ENCODE measurements at places on chromosomes 2 and 18.

DNA sequence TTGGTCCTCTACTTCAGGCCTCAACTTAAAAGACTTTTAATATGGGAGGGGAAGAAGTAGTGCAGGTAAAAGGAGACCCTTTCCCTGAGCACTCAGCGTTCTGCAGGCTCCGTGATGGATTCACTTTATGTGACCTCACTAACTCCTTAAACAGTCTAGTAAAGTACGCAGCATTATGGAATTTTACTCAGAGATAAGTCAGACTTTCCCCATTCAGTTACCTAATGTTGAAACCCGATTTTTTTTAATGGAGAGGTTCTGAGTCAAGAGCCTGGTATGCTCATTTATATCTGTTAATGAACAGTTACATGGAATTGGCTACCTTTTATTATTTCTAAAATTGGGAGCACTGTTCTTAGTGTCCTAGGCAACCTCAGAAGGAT, 34.1 kb downstream of the RASGRP3 start:
- no peak for DNase-seq

GRCh38 chr2:170362871-170363631, 185.1 kb downstream of the MYO3B start:
- no peak for DNase-seq

DNA sequence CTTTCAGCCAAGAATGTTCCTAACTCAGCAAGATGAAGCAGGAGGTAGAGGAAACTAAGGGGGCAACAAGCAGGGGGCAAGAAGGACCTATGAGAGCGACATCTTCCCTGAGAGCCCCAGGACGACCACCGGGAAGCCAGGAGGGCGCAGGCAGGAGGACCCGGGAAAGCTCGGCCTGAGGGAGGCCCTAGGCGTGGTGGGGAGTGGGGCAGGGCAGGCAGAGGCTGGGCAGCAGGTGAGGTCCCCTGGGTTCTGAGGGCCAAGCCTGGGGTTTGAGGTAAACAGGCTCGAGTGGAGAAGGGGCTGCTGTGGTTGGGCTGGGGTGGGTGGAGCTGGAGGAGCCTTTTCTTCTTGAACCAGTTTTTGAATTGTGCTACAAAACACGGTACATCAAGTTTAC, 1.3 kb upstream of the ALPI start:
- no peak for DNase-seq

DNA sequence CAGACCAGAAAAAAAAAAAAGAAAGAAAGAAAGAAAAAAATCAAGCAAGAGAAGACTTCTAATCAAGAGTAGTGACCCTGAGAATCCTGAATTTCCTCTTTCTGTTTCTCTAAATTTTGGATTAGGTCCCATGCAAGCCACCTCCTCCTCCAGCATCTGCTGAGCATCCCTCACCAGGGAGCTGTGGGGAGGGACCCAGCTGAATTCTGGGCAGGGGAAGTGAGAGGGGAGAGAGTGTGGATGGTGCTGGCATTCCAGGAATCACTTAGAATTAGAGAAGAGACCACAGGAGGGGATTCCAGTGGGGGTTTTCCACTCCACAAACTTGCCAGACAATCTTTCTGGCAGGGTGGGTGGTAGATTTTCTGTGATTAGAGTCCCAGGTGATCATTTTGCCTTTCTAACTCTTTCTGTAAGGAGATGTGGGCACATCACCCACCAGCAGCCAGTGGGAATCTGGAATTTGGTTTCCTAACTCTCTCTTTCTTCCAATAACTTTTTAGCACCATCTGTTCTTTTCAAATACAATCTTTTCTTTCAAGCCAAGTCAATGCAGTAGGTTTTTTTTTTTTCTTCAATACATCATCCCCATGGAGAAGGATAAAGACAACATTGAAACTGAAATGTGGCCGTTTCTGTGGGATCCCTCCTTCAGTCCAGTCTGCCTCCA, 279.2 kb downstream of the CLIP4 start:
- DNase-seq, result no peak

DNA sequence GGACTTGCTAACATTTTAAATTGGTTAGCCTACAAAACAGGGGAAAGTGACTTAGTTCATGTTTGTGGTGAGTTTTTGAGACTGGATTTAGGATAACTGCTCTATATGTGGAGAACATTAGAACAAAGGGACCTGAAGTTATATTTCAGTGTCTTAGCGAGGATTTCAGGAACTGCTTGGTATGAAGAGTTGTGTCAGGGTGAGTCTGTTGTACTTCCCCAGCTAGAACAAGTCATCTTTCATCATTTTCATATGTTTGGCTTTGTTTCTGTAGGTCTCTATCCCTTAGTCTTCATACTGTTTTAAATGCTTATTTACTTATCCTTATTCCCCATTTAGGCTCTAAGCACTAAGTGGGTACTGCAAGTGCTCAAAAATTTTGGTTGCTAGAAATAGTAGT, 41.9 kb downstream of the KCMF1 start:
- no peak for DNase-seq

DNA sequence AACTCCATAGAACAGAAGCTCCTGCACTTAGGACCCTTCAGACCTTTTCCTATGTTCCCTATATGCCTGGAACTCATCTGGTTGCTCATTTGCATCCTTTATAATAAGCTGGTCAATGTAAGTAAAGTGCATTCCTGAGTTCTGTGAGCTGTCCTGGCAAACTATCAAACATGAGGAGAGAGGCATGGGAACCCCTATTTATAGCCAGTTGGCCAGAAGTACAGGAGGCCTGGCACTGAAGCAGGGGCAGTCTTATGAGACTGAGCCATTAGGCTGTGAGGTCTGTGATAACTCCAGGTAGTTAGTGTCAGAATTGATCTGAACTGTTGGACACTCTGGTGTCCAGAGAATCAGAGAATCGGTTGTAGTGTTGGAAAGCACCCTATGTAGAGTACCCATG, 88.4 kb downstream of the EHD3 start:
- DNase-seq, result no peak

GRCh38 chr2:6999211-6999877, 82.1 kb downstream of the RNF144A start:
- no peak for DNase-seq

DNA sequence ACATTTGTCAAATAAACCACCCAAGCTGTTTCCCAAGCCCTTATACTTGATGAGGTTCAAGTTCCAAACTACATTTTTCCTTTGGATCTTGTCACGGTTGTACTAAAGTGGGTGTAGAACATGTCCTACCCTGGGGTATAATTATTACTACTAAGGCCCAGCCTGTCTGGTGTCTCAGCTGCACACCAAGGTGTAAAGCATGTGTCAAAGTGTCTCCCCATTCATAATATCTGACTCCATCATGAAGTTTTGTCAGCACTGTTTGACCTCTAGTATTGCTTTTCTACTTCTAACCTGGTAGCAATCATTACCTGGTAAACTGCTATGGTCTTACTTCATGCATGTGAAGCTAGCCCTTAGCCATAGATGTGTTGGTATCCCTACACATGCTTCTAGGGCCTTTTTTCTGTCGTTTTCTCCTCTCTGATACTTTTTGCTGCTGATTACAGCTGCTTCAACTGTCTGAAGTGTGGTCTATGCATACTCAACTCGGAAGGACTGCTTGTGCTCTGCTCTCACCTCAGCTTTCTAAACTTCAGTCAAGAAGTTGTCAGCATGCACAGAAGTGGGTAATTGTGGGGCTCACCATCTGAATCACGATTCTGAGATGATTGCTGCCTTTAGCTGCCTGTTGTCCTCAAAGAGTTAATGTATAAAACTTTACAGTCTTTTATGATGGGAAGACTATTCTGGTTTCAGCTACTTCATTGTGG, 445.7 kb upstream of the TRIB2 start:
- no peak for DNase-seq

DNA sequence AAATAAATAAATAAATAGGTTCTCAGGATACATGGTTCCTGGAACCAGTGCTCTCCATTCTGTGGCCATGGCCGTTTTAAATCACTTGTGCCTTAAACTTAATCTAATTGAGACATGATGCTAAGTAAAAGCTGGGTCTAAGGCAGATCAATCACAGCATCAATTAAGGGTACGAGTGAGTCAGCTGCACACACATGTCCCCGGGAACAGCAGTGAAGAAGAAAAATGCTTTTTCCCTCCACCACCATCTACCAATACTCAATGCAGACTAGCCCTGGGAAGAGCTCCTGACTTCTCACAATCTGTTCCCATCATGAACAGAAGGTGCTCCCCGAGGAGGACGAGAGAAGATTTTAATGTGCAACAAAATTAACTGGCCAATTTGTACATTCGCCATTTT, 6.8 kb upstream of the CHMP1B start:
- no peak for DNase-seq

GRCh38 chr2:96239745-96240264, 26.0 kb downstream of the TMEM127 start:
- DNase-seq, result no peak
